ENCODE measurements at places on chromosomes 6 and 20.

DNA sequence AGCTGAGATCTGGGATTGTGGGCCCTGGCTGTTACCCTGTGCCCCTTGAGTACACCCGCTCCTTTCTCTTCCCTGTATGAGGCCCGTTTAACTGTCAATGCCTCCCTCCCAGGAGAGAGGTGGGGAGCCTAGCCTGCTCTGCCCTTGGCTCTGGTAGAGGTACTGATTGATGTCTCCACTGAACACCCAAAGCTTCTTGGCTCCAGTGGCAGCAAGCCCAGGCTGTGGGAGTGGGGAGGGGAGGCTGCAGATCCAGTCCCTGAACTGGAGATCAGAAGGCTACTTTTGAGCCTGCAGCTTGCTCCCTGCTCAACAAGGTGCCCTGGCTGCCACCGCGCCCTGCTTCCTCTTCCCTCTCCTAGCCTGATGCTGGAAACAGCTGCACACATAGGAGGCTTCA lies 7.5 kb downstream of the LRRC73 start:
- DNase-seq, result no peak

DNA sequence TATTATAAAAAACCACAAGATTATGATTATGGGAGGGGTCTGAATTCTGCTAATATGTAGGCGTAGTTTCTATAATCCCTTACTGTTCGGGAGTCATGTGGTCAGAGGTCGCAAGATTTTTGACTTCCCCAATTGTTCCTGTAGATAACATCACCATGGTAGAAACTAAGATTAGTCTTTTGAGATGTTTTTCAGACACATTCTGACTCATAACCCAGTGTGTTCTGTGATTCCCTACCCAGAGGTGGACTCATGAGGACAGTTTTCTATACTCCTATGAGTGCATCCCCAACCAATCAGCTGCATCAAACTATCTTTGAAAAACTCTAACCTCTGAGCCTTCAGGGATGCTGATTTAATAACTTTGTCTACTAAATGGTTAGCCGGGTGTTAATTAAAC lies 175.5 kb downstream of the RFPL4B start:
- peak; percentile 10 for DNase-seq

GRCh38 chr6:16359563-16359962 lies 121.2 kb downstream of the GMPR start:
- DNase-seq, result no peak

GRCh38 chr6:141033101-141033500 lies 1099.6 kb upstream of the GJE1 start:
- DNase-seq, result peak; percentile 62

- no peak for DNase-seq
Observed at GRCh38 chr6:30188541-30188940, 24.7 kb downstream of the TRIM26 start.

DNA sequence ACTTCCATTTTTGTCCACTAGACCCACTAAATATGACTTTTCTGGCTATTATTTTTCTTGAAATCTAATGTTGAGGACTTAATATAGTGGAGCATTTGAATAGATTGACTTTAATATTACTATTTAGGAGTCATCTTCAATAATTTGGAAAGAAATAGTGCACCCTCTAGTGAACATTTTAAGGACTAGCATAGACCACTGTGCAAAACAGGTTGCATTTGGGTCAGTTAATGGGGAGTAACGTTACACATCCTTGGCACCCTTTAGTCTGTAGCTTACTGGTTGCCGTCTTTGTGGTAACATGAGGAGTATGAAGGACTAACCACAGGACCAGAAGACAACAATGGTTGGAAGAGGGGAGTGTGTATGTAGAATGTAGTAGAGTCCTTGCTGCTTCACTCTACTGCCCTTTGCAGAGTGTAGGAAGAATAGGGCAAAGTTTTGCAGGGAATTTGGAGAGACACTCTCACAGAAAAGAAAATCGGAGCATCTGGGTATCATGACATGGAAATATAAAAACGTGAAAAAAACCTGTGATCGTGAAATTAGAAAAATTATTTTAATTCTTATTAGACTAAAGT lies 25.2 kb downstream of the RFPL4B start:
- peak; percentile 54 for DNase-seq

DNA sequence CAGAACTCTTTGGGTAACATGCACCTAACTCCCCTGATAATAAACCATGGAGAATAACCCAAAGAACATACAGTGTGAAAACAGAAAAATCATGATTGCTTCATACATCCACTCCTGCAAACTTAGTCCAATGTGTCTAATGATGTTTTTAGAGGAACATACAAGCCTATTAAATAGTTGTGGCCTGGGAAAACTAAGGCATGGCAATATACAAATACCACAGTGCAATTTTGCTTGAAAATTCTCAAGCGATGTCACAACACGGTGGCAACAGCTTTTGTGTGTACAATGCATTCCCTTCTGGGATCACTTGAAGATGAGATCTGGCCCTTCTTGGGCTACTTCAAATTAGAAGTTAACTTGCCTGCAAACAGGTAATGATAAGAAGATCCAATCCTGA lies 16.7 kb downstream of the MAP3K5 start:
- DNase-seq, result peak; percentile 61

- DNase-seq, result no peak
Observed at GRCh38 chr6:139655783-139656705, 281.6 kb upstream of the CITED2 start.

GRCh38 chr6:18412068-18412467 lies 24.9 kb downstream of the RNF144B start:
- no peak for DNase-seq

GRCh38 chr6:56814802-56815201 lies 140.1 kb upstream of the BEND6 start:
- no peak for DNase-seq

DNA sequence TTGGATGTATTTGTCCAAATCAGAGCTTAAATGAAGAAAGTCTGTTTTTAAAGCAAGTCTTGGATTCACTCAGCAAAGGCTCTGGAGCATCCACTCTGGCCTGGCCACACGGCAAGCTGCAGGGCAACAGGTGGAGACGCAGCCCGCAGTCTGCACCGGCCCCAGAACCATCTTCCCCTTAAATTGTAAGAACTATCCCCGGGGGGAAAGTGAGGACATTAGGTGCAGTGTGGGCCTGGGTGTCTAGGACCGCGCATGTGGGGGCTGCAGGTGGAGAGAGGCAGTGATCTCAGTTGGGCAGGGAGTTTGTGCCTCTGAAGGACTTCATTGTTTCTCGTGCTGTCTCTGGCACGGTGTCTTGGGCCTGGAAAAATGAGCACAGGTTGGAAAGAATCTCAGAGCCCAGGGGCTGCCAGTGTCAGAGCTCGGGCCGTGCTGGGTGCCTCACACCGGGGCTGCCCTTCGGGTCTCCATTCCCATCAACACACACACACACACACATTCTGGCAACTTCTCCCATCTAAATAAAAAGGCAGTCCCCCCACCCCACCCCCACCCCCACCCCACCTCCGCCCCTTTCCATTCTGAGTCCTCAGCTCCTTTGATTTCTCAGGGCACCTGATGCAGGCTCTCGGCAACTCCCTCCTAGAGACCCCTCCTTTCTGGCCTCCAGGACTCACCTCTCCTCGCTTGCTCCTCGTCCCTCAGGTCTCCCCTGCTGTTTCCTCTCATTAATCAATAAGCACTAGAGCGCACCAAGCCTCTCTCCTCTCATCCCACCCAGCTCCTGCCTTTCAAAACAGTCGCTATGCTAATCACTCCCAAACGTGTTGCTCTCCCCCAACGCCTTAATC lies 48.4 kb downstream of the FOXF2 start:
- DNase-seq, result no peak

- DNase-seq, result no peak
Observed at GRCh38 chr20:34123309-34123708, 11.3 kb upstream of the EIF2S2 start.

DNA sequence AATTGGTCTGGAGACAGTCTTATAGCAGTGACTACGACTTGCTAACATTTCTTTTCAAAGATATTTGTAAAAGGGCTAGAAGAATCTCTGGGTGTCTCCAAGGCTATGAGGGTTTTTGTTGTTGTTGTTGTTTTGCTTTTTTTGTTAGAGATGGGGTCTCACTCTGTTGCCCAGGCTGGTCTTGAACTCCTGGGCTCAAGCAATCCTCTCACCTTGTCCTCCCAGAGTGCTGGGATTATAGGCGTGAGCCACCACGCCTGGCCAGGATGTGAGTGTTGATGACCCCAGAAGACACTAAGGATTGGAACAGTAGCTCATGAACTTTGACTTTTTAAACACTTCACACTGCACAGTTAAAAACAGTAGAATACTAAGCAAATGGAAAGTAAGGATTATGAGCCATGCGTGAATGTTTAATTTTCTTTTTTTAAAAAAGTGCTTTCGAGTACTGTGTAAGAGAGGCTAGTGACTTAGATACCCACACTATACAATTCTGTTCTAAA lies 76.4 kb downstream of the GCNT2 start:
- DNase-seq, result no peak

GRCh38 chr6:140773276-140773675 lies 1359.4 kb upstream of the GJE1 start:
- DNase-seq, result peak; percentile 61

- peak; percentile 94 for DNase-seq
Observed at GRCh38 chr6:73236144-73236750, 11.0 kb upstream of the KHDC1L start.

All from iris pigment epithelial cell (primary cell).